ENCODE measurements at places on chromosomes 6 and 20.

DNA sequence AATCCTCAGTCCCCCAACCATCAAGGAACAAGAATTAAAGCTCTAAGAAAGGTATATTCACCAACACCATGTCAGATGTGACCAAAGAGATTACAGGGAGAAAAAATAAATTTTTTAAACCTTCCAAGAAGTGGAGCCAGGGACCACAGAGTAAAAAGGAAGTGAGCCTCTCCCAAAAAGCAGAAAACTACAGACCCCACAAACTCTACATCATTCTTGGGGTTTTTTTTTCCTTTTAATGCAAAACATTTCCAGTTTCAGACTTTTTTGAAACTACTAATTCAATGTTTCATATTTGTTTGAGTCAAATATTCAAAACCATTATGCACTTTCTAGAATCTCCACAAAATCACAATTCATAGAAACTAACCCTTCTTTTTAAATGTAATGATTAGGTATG, 6.8 kb upstream of the IL17F start:
- no peak for DNase-seq

DNA sequence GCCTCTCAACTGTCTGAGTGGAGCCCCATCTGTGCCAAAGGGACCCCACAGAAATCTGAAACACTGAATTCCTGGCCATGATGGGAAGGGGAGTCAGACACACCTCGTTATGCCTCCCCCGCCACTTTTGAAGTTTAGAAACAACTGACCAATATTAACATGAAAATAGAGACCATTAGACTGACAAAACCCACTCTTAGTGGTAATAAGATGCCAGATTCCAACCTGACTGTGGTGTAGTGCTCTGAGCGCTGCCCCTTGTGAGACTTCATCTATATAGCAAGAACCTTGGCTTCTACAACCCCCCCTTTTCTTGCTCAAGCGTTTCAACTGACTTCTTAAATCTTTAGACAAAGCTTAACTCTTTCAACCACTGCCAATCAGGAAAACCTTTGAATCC, 46.1 kb upstream of the UNC93A start:
- DNase-seq = no peak

GRCh38 chr6:90146024-90146423, 150.6 kb downstream of the BACH2 start:
- no peak for DNase-seq

- no peak for DNase-seq
These were observed 452.7 kb upstream of the ADGRB3 start for GRCh38 chr6:68182386-68182785.

DNA sequence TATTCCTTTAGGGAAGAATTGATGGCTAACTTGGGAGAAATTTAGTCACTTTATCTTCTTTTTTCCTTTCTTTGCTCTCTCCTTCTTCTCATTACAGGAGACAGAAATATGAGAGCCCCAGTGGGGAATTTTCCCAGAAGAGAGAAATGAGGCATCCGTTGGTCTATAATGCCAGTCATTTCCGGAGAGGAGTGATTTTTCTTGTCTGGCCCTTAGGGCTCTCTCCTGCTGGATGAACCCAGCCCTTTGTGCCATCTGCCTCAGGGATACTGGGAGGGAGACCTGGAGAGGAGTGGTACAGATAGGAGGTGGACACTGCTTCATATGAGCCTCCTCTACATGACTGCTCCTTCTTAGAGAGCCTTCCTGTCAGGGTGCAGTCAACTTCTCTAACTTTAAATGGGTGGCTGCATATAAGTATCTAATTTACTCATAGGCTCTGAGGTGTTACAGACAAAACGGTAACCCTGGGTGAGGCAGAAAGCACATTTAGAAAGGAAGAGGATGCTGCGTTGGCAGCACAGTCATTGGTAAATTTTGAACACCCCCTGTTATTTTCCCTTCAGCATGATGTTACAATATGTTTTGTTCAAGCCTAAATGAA, 21.9 kb downstream of the RIMS1 start:
- DNase-seq = no peak

DNA sequence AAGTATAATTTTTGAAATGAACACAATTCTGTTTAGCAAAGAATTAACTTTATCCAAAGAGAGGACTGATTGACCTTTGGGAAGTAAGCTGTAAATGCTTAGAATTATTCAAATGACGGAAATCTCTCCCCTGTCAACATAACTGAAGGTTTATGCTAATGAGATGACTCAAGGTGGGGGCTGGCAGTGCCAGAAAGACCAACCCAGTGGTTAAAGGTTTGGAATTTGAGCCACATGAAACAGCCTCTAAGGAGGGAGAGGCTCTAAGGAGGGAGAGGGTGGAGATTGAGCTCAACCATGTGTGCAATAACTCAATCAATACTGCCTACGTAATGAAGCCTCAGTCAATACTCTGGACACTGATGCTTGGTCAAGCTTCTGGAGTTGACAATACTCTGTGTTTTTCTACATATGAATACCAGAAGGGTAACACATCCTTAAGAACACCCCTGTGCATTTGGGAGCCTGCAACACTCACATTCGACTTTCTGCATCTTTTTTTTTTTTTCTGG, 123.4 kb upstream of the TENT5A start:
- no peak for DNase-seq

- no peak for DNase-seq
These were observed 54.7 kb downstream of the SMOC2 start for GRCh38 chr6:168495636-168496035.

DNA sequence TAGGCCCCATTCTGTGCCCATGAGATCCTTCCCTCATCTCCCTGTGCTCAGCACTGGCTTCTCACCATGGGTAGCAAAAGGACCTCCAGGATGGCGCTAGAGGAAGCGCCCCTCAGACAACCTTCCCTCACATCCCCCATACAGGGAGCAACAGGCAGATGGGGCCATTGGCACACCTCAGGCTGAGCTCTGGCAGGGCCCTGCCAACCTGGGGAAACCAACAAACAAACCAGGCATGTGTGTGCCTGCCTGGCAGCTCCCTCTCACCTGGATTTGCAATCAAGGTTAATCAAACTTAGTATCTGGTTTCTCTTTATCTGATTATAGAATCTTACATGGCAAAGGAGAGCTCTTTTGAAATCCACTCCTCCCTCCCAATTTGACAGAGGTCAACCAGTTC, 134.9 kb downstream of the SLC23A2 start:
- no peak for DNase-seq

- no peak for DNase-seq
These were observed 139.1 kb downstream of the GMPR start for GRCh38 chr6:16377470-16377869.

GRCh38 chr6:166005944-166006899, 161.4 kb downstream of the TBXT start:
- DNase-seq = peak; percentile 80

- DNase-seq = peak; percentile 69
These were observed 22.2 kb downstream of the SAMHD1 start for GRCh38 chr20:36929290-36929689.

DNA sequence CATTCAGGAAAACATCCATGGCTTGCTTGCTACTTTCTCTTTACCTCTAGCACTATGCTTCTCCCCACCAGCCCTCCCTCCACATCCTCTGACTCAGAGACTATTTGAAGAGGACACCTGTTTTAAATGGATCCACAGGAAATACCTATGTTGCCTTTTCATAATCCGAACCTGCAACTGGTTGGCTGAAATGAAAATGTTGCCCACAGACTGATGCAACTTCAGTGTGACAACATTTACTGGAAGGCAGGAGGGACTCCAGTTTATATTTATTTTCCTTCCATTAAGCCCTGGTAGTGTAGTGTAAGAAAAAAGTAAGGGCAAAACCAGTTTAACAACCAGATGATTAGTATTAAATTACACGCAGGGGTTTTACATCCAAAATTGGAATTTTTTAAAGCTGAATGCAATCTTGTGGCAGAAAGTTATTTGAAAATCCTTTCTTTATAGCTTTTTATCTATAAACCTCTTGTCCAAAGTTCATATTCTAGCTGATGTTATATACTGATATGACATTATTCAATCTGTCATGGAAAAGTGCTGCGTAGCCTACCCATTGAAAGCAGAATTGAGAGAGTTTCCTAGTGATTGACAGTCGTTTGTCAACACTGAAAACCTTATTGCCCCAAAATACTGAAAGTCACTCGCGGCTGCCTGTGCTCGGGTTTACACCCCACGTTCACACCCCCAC, 881 bp upstream of the AIG1 start:
- DNase-seq = peak; percentile 71

GRCh38 chr20:35583636-35584560, 31.7 kb upstream of the SPAG4 start:
- no peak for DNase-seq

DNA sequence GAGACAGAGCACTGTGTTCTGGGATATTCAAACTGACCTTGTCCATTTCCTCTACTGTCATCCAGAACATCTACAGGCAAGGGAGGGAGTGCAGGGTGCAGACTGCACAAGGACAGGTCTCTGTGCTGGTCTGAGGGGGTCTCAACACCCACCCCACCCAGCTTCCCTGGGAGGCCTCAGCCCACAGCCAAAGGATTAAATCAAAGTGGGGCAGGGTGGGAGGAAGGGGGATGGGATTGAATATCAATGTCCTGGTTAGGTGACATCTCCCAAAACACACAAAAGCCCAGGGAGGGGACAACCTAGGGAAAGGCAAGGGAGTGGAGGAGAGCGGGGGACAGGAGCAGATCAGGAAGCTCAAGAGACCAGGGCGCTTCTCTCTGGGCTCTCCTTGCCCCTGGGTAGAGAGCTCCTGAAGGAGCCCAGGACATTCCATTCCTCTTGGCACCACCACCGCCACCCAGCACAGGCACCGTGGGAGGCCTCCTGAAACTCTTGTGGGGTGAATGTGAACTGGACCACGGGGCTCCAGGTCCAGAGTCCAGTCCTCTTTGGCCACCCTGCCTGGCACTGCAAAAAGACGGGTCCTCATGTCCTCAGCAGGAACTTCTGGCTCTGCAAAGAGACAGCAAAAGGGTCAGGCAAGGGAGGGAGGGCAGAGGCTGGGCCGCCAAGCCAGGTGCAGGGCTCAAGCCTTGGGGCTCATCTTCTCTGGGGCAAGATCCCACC, 73.9 kb downstream of the JPH2 start:
- no peak for DNase-seq

DNA sequence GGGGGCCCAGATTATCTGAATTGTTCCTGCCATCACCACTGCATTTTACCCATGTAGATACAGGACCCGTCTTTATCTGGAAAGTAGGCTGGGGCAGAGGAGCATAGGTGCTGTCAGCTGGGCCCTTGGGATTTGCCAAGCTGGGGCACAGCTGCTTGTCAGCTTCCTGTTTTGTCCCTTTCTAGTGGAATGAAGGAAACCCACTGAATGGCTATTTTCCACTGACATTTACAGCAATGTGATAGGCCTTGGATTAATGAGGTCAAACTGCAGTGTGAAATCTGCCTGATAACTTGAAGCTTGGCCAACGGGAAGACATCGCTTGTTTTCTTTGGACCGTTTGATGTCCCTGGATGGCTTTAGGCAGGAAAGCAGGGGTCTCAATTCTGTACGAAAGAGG, 6.7 kb downstream of the PPP1R16B start:
- no peak for DNase-seq

DNA sequence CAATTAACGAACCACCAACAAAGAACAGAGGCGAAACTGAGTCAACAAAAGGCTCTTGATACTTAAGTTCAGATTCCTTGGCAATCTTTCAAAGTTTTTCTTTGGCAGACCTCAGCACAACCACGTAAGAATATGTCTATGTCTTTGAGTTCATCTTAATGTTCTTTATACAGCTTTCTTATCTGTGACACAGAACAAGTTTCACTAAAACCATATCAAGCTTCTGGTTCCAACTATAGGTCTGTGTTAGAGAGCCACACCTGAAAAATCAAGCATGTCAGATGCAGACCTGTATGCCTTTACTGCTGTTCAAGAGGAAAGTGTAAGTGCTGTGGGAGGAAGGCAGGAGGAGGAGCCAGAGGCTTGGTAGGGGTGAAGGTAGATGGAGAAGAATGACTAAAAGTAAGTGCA, 271.3 kb downstream of the KHDC1L start:
- DNase-seq = peak; percentile 56

GRCh38 chr6:150899231-150899630, 33.7 kb downstream of the MTHFD1L start:
- DNase-seq = no peak

GRCh38 chr20:34129518-34130162, 17.6 kb upstream of the EIF2S2 start:
- peak; percentile 74 for DNase-seq

GRCh38 chr6:137873273-137873762, 6.3 kb downstream of the TNFAIP3 start:
- peak; percentile 98 for DNase-seq

- DNase-seq = no peak
These were observed 273.9 kb upstream of the RNF217 start for GRCh38 chr6:124688369-124688768.
